ENCODE measurements at places on chromosomes 7 and 10.

GRCh38 chr7:137446025-137446424 lies 102.5 kb upstream of the PTN start:
- H3K4me1 ChIP-seq = no peaks in the 10 kb centered on the region
- no peak overlapping the region for H3K27ac ChIP-seq
- H3K27me3 ChIP-seq = no peaks in the 10 kb centered on the region
- H3K4me3 ChIP-seq = no peak overlapping the region
- H3K36me3 ChIP-seq = no peaks in the 10 kb centered on the region

GRCh38 chr10:19853831-19854230 lies 37.6 kb downstream of the PLXDC2 start:
- no peak for DNase-seq
- no peak overlapping the region for H3K27ac ChIP-seq
- H3K36me3 ChIP-seq = peaks cover 16% of the 10 kb centered on the region
- no peaks in the 10 kb centered on the region for H3K27me3 ChIP-seq
- H3K4me3 ChIP-seq = no peak overlapping the region

DNA sequence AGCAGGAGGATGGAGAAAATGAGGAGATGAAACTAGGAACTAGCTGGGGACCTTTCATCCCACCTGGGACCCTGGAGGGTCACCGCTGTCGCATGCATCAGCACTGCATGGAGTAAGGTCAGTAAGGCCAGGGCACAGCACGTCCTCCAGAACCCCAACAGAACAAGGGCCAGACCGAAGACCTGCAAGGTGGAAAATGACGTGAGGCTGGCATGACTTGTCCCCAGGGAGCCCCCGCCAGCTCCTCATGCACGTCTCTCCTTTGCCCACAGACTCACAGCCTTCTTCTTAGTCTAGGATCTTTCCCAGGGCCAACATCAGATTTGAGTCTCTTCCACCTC lies 4.7 kb downstream of the ZNF488 start:
- DNase-seq = no peak
- peaks cover 60% of the 10 kb centered on the region for H3K27me3 ChIP-seq
- H3K4me1 ChIP-seq = peaks cover 33% of the 10 kb centered on the region
- H3K4me3 ChIP-seq = no peak overlapping the region

GRCh38 chr10:72545546-72545945 lies 80.3 kb downstream of the MICU1 start:
- DNase-seq = no peak
- H3K4me3 ChIP-seq = no peak overlapping the region
- H3K27ac ChIP-seq = no peak overlapping the region
- no peaks in the 10 kb centered on the region for H3K4me1 ChIP-seq
- H3K36me3 ChIP-seq = peaks cover 88% of the 10 kb centered on the region

DNA sequence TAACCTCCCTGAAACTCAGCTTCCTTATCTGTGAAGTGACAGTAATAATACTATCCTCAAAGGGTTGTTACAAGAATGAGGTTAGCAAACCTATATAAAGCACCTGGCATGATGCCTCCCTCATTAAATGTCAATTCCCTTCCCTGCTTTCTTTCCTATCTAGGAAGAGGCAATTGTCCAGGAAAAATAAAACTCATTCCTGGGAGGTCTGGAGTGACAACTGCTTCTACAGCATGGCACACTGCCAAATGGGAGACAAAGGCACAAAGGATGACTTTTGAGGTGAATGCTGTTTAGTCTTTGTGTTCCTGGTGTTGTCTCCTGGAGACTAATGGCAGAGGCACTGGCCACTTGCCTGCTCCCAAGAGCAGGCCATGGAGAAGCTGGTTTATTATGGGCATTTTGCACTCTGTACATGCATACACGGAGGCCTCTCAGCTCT lies 32.2 kb upstream of the PDE1C start:
- no peak for DNase-seq
- peaks cover 8% of the 10 kb centered on the region for H3K27me3 ChIP-seq
- no peak overlapping the region for H3K27ac ChIP-seq
- H3K4me1 ChIP-seq = no peaks in the 10 kb centered on the region
- no peak overlapping the region for H3K4me3 ChIP-seq

DNA sequence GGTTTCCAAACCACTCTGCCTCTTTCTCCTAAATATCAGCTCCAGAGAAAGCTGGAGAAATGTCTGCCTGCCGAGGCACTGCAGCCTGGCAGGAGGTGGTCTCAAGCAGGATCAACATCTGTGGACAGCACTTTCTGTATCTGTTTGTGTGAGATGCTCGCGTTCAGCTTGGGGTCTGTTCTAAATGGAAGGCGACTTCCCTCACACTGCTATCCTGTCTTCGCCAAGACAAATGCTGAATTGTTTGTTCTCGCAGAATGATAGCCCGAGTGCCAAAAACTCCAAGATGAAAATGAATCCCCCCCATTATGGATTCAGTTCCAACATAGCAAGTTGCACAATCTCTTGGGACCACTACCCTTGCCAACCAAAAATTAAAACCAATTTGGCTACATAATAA lies 72.2 kb upstream of the PALS2 start:
- no peaks in the 10 kb centered on the region for H3K27me3 ChIP-seq
- H3K27ac ChIP-seq = no peak overlapping the region
- no peak for DNase-seq
- no peak overlapping the region for H3K4me3 ChIP-seq

All from nephron progenitor cell (in vitro differentiated cells).